ENCODE measurements at places on chromosomes 6 and 20.

DNA sequence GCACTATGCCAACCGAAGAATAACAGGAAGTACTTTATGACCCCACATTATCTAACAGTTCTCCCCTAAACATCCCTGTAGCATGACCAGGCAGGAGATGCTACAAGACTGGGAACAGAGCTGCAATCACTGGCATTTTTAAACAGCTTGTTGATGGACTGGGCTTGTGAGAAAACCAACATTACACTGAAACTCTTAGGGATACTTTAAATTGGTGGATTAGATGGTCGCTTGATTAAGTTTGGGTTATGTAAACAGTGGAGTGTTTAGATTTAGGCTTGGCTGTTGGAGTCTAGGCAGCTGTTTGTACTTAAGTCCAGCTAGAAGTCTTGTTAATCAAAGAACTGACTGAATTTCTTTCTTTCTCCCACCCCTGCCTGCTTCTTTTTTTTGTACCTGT lies 234.1 kb upstream of the BMP2 start:
- no peak for DNase-seq

GRCh38 chr6:141464896-141465295 lies 667.8 kb upstream of the GJE1 start:
- no peak for DNase-seq

DNA sequence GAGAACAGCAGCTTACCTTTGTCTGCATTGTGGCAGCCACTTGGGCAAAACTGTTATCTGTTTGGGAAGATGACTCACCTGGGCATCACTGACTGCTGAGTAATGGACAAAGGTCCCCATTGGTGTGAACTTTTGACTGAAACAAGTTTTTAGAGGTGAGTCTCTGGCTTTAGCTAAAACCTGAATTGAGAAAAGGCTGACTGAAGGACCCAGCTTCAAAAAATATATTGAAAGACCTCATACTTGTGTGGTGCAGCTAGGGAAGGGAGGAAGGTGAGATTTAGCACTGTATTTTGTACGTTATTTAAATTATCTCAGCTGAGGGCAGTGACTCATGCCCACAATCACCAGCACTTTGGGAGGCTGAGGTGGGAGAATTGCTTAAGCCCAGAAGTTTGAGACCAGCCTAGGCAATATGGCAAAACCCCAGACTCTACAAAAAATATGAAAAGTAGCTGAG lies 4.5 kb upstream of the CITED2 start:
- DNase-seq = no peak

- no peak for DNase-seq
These were observed 15.9 kb downstream of the DDO start for GRCh38 chr6:110399219-110400071.

DNA sequence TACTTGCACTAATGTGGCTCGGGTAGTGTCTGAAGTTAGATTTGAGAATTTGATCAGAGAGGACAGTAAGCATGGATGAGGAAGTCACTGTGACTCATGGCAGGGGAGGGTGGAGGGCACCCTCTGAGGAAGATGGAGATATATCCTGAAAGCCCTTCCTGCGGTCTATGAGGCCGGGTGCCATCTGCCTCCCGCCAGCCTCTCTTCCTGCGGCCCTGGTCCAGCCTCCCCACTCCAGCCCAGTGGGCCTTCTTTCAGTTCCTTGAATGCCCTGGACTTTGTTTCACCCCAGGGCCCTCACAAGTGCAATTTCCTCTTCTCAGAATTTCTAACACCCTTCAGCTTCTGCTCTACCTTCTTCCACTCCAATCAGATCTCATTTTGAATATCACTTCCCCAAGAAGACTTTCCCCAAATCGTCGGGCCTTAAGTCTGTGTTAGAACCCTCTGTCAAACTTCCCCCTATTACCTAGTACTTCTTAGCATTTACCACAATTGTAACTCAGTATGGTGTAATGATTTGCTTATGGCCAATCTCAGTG lies 20.2 kb upstream of the TNFAIP3 start:
- no peak for DNase-seq

DNA sequence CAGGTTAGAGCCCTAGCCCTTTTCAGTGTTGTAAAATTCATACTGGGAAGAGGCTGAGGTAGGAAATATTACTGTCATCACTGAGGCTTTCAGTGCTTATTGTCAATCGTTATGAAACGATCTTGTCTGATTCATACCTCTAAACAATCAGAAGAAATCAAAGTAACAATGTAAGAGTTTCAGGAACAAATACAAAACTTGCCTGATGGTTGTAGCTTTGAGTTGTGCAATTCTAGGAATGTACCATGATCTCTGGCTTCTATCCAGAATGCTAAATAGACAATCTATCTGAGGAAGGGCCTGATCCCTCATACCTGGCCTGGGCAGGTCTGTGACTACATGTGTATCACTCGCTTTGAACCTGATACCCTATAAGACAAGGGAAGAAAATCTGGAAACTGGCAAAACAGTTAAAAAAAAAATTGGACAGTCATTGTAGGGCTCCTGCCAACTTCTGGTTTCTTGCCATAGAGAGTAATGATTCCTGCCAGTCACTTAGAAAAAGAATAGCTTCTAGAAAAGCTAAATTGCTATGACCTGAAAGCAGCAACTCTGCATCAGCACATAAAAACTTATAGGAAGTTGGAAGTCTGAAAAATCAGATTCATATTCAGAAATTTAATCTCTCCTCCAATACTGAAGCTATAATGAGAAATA lies 234.7 kb downstream of the BTBD9 start:
- DNase-seq = no peak

GRCh38 chr20:13447385-13448180 lies 191.1 kb downstream of the TASP1 start:
- no peak for DNase-seq

- DNase-seq = no peak
These were observed 46.7 kb downstream of the SERAC1 start for GRCh38 chr6:158121335-158121734.

GRCh38 chr20:58645412-58645968 lies 5.6 kb upstream of the STX16 start:
- no peak for DNase-seq

DNA sequence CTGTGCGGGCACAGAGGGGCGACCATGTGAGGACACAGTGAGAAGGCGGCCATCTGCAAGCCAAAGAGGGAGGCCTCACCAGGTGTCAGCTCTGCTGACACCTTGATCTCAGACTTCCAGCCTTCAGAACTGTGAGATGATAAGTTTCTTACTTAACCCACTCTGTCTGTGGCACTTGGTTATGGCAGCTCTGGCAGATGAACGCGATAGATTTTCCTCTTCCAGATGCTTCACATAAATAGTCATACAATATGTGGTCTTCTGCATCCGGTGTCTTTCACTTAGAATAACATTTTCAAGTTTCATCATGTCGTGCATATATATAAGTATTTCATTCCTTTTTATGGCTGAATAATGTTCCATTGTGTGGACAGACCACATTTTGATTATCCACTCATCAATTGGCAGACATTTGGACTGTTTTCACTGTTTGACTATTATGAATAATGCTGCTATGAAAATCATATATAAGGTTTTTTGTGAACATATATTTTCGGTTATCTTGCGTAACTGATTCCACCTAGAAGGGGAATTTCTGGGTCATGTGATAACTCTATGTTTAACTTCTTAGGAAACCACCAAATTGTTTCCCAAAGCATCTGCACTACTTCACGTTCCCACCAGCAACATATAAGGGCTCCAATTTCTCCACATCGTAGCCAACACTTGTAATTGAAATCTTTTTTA lies 30.2 kb downstream of the PRR18 start:
- no peak for DNase-seq

DNA sequence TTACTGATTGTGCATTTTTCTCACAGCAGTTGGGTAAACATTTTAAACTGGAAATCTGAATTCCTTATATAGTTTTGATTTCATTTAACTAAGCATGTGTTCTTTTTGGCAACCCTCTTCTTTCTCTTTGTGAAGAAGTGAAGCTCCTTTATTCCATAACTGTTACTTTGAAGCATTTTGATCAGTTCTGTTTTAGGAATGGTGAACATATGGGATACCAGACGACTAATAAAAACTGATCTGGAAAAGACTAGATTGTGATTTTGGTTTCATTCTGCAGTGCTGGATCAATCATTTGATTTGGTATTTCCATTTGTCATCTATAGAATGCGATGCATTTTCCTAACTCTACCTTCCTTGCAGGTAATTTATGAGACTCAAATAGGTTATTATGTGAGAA lies 9.8 kb downstream of the AFG1L start:
- no peak for DNase-seq

GRCh38 chr20:2237059-2237458 lies 58.7 kb upstream of the TGM3 start:
- peak; percentile 19 for DNase-seq

- peak; percentile 49 for DNase-seq
These were observed 22.7 kb upstream of the RNF24 start for GRCh38 chr20:4038047-4038459.

DNA sequence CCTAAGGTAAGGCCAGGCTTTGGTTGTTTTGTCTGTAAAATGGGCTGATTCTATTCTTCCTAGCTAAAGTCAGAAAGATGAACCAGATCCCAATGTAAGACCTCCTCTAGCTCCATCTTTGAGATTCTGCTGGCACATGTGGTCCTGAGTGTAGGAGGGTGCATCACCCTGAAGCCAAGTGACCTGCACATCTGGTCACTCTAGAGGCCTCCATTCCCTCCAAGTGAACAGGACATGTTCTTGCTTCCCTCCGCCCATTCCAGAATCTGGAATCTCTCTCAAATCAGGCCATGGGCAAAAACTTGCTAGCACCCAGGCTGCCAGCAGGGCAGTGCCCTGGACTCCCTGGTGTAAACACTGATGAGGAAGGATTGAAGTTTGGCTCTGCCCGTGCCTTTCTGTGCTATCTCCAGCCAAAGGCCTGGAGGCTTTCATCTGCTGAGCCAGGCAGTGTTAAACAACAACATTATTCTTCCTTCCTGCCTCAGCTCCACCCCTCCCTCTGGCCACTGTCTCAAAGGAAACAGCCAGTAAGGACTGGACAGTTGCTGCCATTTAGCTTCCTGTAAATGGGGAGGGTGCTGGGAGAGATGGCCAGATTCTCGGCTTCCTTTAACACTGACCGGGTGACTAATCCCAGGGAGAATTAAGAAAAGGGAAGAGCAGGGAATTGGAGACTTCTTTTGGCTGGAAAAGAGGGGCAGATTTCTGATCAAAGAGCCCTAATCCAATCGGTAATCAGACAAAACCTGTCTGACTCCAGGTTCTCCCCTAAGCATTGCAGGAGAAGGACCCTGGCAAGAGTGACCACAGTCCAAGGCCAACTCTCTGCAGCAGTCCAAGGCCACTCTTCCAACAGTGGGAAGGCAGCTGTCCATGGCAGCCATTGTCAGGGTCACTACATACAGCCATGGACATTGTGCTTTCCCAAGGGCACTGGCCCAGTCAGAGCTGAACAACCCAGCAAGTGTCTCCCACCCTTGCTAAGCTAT lies 19.5 kb upstream of the ADGRF1 start:
- no peak for DNase-seq
